ENCODE measurements at places on chromosomes 5 and 9.

- peak; percentile 42 for DNase-seq
Measured at GRCh38 chr5:72815580-72816283, 729 bp upstream of the TNPO1 start.

- no peak for DNase-seq
Measured at GRCh38 chr5:40442346-40442745, 237.4 kb upstream of the PTGER4 start.

- DNase-seq, result no peak
Measured at GRCh38 chr9:13411791-13412190, 132.3 kb upstream of the MPDZ start.

DNA sequence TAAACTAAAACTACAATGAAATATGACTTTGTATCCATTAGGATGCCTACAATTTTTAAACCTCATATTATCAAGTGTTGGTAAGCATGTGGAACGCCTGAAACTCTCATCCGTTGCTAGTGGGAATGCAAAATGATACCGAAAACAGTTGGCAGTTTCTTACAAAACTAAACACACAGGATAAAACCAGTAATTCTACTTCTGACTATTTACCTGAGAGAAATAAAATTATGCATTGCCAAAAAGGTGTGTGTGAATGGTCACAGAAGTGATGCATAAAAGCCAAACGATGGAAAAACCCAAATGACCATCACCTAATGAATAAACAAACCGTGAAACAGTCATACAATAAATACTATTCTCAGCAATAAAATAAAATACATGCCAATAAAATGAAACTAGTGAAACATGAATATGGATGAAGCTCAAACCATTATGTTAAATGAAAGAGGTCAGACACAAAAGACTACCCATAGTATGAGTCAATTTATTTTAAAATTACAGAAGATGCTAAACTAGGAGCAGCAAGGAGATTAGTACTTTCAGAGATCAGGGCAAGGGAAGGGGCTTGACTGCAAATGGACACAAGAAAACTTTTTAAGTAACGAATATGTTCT, 13.4 kb downstream of the AUH start:
- DNase-seq, result no peak

GRCh38 chr9:84841931-84842330, 172.4 kb downstream of the NTRK2 start:
- DNase-seq, result no peak

DNA sequence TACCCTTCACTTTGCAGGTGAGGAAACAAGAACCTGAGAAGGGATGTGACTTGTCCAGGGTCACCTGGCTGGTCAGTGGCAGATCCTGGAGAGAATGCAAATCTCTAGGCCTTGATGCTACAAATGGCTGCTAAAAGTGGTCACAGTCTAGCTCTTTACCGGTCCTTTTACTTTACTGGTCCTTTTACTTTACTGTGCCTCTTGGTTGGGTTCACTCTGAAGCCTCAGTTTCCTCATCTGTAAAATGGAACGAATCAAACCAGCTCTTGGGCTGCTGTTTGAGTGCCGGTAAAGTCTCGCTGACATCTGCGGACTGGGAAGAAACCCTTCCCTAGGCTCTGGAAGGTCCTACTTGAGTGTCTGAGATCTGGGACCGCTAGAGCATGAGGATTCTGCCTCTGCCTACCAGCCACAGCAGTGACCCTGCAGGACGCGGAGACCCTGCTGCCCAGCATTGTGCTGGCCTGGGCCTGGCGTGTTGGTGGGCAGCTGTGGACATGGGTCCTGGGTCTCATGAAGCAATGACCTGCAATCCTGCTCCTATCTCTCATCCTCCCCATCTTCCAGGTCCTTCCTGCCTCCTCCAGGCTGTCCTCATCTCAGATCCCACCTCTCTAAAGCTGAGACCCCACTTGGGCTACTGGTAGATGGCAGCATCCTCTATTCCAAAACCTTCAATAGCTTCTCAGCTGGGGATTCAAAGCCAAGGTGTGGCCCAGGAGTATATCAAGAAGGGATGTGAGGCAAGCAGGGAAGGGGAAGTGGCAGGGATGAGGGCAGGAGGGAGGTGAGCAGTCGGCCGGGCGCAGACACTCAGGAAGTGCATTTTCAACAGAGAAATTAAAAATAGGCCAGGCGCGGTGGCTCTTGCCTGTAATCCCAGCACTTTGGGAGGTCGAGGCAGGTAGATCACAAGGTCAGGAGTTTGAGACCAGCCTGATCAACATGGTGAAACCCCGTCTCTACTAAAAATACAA, 13.3 kb downstream of the CORO2A start:
- no peak for DNase-seq

- peak; percentile 97 for DNase-seq
Measured at GRCh38 chr5:16461782-16462181, 3.8 kb downstream of the ZNF622 start.

DNA sequence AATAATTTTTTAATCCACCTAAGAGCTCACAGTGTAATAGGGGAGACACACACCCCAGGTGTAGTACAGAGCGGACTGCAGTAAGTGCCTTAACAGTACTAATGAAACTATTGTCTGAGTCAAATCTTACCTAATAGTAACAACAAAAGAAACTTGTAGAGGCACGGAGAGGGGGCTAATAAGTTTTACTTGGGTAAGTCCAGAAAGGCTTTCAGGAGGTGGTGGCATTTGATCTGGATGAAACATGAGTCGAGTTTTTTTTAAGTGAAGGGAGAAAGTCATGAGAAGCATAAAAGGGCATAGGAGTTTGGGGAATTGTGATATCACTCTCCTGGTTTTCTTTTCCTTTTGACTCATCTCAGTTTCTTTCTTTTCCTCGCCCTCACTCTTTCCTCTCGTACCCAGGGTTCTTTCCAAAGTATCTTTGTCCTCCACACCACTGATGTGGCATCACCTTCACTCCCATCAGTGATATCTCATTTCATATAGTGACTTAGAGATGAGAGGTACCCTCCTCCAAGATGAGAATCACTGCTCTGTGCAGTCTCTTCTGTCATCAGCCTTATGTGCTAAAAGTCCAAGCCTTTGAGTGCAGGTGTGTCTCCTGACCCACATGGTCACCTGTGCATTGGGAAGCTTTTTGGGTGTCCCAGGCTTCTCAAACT, 2.0 kb downstream of the CTNNA1 start:
- DNase-seq, result no peak

GRCh38 chr9:129968690-129969485, 74.1 kb downstream of the FNBP1 start:
- peak; percentile 58 for DNase-seq

DNA sequence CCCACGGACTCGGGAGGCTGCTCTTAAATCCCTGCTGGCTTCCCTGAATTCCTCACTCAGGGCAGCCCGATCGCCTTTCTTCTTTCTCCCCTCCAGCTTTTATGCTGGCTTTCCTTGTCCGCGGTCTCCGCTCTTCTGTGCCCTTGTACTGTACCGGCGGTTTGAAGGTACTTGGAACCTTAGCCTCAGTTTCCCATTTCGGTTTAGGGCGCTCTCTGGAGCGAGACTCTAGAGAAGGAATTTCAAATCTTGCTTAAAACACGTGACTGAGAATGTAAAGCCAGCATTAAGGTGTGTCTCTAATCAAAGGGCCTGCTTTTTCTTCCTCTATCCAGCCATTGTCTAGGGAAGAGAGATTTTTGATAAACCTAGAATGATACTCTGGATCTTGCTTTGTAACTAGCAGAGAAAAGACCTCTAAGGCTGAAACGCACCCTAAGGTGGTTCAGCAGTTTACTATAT, 650 bp downstream of the GPR107 start:
- no peak for DNase-seq

DNA sequence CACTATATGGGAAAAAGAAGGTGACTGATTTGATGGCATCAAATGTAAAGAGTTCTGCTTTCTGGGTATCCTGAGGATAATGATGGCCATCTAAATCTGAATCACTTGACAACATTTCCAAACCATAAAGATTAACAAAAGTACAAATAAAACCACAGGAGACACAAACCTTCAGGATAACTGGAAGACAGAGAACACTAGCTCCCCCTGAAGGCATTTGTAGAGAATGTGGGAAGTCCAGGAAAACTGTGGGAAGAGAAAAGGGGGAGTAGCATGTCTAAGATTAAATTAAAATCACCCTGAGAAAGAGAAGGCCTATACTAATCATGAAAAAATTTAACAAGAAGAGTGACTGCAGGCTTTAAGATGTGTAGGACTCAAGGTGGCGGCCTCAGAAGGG, 116.2 kb downstream of the PRELID2 start:
- DNase-seq, result no peak

DNA sequence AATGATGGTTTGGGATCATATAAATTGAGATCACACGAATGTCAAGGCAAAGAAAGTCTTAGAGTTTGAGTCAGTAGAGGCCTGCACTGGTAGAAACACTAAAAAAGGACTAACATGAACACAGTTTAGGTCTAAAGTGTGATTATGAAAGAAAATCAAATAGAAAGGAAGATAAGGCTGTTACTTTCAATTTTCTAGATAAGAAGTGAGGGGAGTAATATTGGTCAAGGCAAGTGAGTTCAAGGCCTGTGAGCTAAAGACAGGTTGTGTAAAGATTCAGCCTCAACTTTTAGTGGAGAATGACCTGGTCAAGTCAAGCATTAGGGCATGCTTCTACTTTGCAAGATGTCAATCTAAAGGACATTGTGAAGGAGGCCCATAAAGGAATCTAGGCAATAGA, 19.0 kb downstream of the VLDLR start:
- DNase-seq, result no peak

DNA sequence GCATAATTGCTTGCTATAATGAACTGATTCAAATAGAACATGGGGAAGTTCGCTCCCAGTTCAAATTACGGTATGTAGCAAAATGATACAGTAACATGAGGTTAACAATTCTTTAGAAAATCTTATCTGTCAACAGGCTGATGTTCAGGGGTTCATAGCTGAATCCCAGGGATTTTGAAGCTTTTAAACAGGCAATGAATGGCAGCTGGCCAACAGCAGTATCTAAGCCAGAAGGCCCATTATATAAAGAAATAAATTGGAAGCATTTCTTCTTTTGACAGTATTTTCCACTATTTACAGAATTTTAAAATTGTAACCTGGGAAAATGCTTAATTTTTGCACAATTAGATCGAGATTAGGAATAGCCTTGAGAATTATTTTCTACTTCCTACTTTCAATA, 126.8 kb downstream of the PDE8B start:
- DNase-seq, result no peak

GRCh38 chr9:84823421-84824271, 154.1 kb downstream of the NTRK2 start:
- no peak for DNase-seq

DNA sequence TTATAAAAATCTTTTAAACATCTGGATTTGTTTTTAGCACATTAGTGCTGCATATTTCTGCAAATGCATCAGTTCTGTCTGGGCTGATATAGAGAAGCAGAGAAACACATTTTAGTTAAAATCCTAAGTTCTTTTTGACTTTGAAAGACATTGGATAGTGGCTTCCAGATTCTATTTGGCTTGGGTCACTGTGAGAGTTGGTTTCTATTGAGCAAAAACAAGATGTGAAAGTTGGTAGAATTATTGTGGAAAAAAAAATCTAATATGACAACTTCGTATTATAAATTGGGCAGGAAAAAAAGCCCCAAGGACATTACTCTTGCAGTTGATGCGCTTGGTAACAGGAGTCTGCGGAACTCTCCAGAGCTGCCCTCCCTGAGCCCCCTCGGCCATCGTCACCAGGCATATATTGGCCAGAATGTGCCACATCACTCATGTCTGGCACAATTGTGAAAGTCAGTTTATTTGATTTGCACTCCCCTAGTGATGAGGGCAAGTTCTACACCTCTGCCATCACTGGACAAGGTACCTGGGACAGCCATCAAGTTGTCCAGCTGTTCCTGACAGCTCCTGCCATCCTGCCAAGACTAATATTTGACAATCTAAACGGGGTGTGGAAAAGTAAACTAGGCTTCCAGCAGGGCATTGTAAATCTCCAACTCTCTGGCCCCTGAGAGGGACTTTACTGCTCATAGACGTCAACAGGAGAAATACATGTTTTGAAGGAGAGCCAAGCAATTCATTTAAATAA, 334.5 kb downstream of the TENT4A start:
- no peak for DNase-seq

- DNase-seq, result no peak
Measured at GRCh38 chr5:16737209-16737608, 120.4 kb upstream of the RETREG1 start.

- DNase-seq, result no peak
Measured at GRCh38 chr5:169652057-169652456, 15.0 kb downstream of the DOCK2 start.

DNA sequence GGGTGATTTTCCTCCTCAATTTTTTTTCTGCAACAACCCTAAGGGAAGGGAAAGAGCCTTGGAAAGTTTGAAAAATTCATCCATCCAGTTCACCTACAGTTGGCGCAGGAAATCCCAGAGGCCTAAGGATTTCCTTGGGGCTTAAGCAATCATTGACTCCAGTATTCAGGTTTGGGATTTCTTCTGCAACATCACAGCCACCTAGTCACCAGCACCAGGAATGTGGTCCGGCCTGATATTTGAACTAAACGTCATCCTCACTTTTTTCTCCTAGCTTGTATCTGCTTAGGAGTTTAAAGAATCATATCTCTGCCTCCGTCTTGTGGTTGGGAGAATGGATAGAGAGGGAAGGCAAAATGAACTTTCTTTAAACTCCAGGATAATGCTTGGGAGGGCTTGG, 20.2 kb upstream of the TLE4 start:
- no peak for DNase-seq

DNA sequence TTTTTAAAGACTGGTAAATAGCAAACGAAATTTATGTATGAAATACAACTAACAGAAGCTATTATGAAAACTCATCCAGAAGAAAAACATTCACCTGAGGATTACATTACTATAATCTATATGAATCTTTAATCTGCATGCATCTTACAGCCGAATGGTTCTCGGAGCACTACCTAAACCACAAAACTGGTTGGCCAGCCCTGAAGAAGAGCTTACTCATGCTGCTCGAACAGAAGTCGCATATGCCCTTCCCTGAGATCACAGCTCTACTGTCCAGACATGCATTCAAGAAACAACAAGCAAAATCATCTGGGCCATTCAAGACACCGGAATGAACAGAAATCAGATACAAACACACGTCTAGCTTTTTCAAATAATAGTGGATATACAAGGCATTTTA, 931.0 kb upstream of the DMAC1 start:
- DNase-seq, result no peak

DNA sequence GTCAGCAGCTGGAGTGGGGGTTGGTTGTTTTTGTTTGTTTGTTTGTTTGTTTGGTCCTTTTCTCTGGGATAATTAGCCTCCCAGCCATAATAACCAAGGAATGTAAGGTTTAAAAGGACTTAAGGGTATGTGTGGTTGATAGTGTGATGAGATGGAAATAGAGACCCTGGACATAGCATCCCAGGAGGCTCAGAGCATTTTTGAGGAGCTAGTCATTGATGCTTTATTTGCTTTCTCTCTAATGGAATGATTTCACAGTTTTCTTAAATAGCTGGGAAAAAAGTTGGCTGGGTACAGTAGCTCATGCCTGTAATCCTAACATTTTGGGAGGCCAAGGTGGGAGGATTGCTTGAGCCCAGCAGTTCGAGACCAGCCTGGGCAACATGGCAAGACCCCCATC, 45.1 kb downstream of the TTC1 start:
- no peak for DNase-seq

- DNase-seq, result no peak
Measured at GRCh38 chr5:87298692-87299362, 31.1 kb downstream of the RASA1 start.

GRCh38 chr5:81233080-81233634, at the start of gene CKMT2:
CKMT2 (plus strand) TSS chr5:81233322; CDS start chr5:81251133, 17,811 bp downstream.
- DNase-seq, result no peak

All from HS-5 (cell line).